ENCODE measurements at places on chromosomes 7 and 10.

DNA sequence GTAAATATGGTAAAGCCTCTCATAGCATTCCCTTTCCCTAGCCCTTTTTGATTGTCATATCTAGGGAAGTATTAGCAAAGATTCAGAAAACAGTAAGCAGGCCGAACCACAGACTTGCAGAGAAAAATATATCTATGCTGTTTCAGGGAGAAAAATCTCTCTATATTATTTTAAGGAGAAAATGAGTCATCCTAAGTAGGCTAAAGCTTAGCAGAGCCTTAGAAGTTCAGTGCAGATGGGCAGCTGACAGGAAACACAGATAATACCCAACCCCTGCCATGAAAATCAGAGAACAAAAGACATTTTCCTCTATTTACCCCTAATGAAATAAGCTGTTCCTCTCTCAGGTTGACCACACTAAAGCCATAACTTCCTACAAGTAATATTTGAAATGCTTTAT, 16.5 kb downstream of the C1QL3 start:
- no peak for DNase-seq

DNA sequence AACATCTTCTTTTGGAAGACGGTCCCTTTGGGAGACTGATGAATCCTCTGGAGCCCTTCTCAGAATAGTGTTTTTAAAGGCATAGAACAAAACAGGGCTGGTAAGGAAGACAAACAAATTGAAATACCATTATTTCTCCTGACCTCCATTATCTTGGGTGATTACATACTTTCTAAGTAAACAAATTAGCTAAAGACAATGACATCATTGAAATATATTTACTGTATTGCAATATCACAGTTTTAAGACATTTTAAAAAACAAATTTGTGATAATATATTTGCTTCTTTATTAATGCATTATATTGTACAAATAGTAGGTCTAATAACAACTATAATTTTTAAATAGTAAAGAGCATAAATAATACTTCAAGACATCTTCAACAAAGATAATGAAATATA, 152.2 kb upstream of the CDK1 start:
- no peak for DNase-seq

GRCh38 chr10:133180192-133180964, 20.4 kb downstream of the KNDC1 start:
- no peak for DNase-seq

DNA sequence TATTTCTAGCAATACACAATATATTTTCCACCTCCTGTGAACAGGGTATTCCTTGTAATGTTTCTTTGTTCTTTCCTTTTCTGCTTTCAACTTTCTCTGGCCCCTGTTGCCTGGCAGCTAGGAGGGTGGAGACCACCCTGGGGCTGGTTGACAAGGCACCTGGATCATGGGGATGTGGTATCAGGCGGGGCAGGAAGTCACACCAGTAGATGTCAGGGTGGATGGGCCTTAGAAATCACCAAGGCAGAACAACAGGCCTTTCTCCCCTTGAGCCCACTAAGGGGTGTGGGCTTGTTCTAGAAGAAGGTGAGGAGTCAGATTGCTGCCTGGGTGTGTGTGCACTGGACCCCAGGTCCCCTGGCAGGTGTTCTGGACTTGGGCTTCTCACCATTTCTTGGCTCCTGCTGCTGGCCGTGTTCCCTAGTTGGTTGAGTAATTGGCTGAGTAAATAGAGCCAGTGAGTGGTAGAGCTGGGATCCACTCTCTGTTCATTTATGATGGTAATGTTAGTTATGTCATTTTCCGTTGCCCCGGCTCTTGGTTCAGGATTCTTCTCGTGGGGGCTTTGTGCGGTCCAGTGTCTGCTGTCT, 24.9 kb downstream of the ZNF783 start:
- DNase-seq, result no peak

GRCh38 chr10:89531359-89531758, 4.0 kb downstream of the SLC16A12 start:
- no peak for DNase-seq

DNA sequence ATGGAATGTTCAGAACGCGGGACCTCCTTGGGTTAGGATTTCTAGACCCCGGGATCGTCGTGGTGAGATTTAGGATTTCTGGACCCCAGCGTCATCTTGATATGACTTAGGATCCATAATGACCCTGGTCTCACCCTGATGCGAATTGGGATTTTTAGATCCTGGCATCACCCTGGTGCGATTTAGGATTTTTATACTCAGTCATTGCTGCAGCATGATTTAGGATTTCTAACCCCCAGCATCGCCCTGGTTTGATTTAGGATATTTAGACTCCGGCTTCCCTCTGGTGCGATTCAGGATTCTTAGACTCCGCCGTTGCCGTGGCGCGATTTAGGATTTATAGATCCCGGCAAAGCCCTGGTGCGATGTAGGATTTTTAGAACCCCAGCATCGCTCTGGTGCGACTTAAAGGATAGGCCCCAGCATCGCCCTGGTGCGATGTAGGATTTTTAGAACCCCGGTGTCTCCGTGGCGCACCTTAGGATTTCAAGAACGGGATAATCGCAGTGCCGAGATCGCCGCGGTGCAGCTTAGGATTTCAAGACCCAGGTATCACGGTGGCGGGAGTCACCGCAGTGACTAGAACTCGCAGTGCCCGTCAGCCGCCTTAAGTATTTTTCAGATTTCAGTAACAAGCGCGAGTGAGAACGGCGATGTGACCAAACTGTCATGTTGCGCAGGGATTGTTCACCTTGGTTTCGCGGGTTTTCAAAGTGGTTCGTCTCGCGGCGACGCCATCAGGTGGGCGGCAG, 814 bp downstream of the MEST start:
- no peak for DNase-seq

DNA sequence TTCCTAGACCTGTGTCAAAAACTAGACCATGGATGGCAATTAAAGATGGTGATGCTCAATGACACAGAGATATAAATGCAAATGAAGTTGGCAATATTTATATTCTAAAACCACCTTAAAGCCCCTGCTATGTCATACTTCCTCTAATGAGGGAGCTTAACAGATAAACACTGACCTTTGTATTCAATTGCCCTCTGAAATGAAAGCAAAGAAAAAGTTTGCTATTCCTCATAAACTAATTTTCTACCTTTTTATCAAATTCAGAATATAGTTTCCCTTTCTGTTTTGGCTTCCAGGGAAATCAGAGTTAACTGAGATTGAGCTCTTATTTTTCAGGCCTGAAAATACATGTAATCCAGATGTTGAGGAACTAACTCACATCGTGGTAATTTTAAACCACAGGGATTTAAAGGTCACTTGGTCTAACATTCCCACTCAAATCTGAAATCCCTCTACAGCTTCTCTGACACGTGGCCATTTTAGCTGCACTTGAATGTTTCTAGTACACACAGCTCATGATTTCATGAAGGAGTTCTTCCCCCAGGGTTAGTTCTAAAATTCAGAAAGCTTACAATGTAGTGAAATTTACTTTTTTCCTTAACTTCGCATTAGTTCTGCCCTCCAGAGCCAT, 37.9 kb upstream of the ABCB5 start:
- no peak for DNase-seq

- DNase-seq, result no peak
These were observed 155.9 kb downstream of the SEC23IP start for GRCh38 chr10:120048391-120048790.
